Type B pancreatic cell (in vitro differentiated cells): ENCODE measurements at places on chromosomes 2 and 18. TPM values are rescaled to one million over a fixed set of nuclear protein-coding genes. Genes with fewer than 3 reads are reported as not detected.

- no peak overlapping the region for H3K27ac ChIP-seq
- H3K4me3 ChIP-seq = no peak overlapping the region
- H3K27me3 ChIP-seq = peaks cover 3% of the 10 kb centered on the region
- no peaks in the 10 kb centered on the region for H3K36me3 ChIP-seq
Measured at GRCh38 chr2:156864753-156865152, 392.8 kb upstream of the GALNT5 start.

GRCh38 chr2:39664888-39665591 is 677 bp upstream of the TMEM178A start:
- peak overlapping the region; percentile 90 for H3K4me3 ChIP-seq
- peaks cover 30% of the 10 kb centered on the region for H3K4me1 ChIP-seq
- DNase-seq = no peak
- H3K27me3 ChIP-seq = peaks cover 51% of the 10 kb centered on the region

DNA sequence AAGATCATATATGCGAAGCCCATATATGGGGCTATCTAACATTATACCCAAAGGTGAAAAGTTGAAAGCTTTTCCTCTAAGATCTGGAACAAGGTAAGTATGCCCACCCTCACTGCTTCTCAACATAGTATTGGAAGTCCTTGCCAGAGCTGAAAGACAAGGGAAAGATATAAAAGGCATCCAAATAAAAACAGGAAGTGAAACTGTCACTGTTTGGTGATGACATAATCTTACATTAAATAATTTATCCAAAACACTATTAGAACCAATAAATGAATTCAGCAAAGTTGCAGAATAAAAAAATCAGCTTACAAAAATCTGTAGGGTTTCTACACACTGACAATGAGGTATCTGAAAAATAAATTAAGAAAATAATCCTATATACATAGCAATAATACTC is 205.8 kb downstream of the INSIG2 start:
- no peak overlapping the region for H3K27ac ChIP-seq
- no peaks in the 10 kb centered on the region for H3K36me3 ChIP-seq
- no peak overlapping the region for H3K4me3 ChIP-seq
- no peaks in the 10 kb centered on the region for H3K4me1 ChIP-seq
- no peak for DNase-seq

GRCh38 chr2:42084231-42084671 is 36.4 kb downstream of the PKDCC start:
- no peak overlapping the region for H3K4me3 ChIP-seq
- no peaks in the 10 kb centered on the region for H3K36me3 ChIP-seq
- H3K27me3 ChIP-seq = peaks cover 3% of the 10 kb centered on the region
- H3K27ac ChIP-seq = no peak overlapping the region

Gene SPR
- total RNA-seq = 12.4 and 16.0 TPM in 2 replicates

Gene CREG2
- 1.9 and 4.2 TPM in 2 replicates for total RNA-seq

DNA sequence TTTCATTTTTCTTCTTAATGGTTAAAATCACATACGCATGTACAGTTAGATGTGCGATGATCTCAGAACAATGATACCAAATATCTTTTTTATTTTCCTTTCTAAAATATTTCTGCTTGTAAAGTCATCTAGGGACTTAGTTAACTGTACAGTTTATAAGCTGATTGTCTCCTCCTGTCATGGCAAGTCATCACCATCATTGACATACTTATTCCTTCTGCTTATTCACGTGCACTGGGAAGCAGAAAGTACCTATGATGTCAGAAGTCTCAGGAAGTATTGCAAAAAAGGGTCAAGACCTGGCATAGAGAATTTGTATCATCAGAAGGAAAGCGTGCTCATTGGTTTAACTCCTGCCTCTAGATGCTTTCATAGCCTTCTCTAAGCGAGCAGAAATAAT is 154.2 kb downstream of the DSC3 start:
- H3K4me1 ChIP-seq = no peaks in the 10 kb centered on the region
- no peaks in the 10 kb centered on the region for H3K36me3 ChIP-seq
- no peak overlapping the region for H3K4me3 ChIP-seq
- H3K27me3 ChIP-seq = peaks cover 10% of the 10 kb centered on the region
- H3K27ac ChIP-seq = no peak overlapping the region
- DNase-seq = no peak

DNA sequence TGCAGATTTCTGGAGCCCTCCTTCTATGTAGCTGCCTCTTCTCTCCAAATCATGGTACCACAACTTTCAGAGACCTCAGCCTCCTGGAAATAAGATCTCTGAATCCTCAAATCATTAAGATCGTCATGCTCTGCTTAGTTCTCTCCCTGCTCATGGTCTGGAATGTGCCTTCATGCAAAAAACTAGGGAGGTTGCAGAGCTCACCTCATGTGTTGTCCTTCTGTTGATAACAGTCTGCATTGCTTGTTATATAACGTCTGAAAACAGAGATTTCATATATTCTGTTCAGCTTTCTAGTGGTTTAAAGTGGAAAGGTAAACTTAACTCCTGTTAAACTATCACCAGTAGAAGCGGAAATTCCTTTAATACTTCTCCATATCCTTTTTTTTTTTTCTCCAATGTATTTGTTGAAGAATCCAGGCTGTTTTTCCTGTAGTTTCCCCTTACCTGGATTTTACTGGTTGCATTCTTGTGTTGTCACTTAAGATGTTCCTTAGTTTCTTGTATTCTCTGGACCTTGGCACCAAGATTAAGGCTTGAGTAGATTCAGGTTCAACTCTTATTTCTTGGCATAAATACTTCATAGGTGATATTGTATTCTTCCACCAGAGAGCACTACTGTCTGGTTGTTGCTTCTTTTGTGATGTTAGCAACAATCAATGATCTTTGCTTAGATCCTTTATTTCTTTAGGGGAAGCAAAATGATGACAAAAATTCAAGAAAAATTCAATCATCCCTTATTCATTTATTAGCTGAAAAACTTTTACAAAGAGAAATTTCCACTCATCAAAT is 211.3 kb downstream of the LOXHD1 start:
- no peak overlapping the region for H3K4me3 ChIP-seq
- no peak overlapping the region for H3K27ac ChIP-seq
- no peaks in the 10 kb centered on the region for H3K4me1 ChIP-seq
- no peak for DNase-seq
- peaks cover 12% of the 10 kb centered on the region for H3K36me3 ChIP-seq

Gene SNED1
- total RNA-seq = 9.7 and 140 TPM in 2 replicates

GRCh38 chr2:121258051-121258450 is 27.0 kb downstream of the TFCP2L1 start:
- no peak overlapping the region for H3K4me3 ChIP-seq
- H3K27ac ChIP-seq = peak overlapping the region; percentile 53
- no peaks in the 10 kb centered on the region for H3K36me3 ChIP-seq
- no peak for DNase-seq
- no peaks in the 10 kb centered on the region for H3K4me1 ChIP-seq

Gene HOXD12
- total RNA-seq = not detected in 2 replicates

Gene SERPINB8
- total RNA-seq = 7.4 and 17.9 TPM in 2 replicates

- DNase-seq = no peak
- no peak overlapping the region for H3K4me3 ChIP-seq
- H3K27me3 ChIP-seq = peaks cover 9% of the 10 kb centered on the region
- no peaks in the 10 kb centered on the region for H3K4me1 ChIP-seq
- no peaks in the 10 kb centered on the region for H3K36me3 ChIP-seq
Measured at GRCh38 chr18:71324356-71324755, 1035.5 kb downstream of the SOCS6 start.

GRCh38 chr2:149278161-149278871 is 52.1 kb upstream of the LYPD6 start:
- H3K4me3 ChIP-seq = peak overlapping the region; percentile 3
- H3K27me3 ChIP-seq = peaks cover 4% of the 10 kb centered on the region
- peaks cover 35% of the 10 kb centered on the region for H3K4me1 ChIP-seq
- H3K27ac ChIP-seq = peak overlapping the region; percentile 33
- DNase-seq = no peak

- peak overlapping the region; percentile 24 for H3K27ac ChIP-seq
- peaks cover under 1% of the 10 kb centered on the region for H3K36me3 ChIP-seq
- no peak for DNase-seq
- no peak overlapping the region for H3K4me3 ChIP-seq
Measured at GRCh38 chr18:10164271-10165071, 250.7 kb downstream of the VAPA start.

Gene ALPG
- 0.14 and 0.88 TPM in 2 replicates for total RNA-seq

DNA sequence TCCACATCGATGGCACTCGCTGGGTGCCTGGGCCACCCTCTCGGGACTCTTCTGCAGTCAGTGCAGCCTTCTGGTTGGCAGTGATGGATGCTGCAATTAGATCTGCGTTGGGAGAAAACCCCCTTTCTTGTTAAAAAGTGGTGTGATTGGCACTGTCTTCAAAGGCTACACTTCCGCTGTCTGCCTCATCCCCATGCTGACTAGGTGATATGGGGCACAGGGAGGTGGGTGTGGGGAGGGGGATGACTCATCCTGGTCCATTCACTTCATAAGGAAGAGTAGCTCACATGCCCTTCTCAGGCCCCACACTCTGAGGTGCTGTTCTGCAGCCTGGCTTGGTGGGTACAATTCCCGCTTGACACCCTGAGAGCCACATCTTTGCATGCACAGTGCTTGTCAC is 77.4 kb downstream of the THNSL2 start:
- no peaks in the 10 kb centered on the region for H3K36me3 ChIP-seq
- no peak for DNase-seq
- no peak overlapping the region for H3K4me3 ChIP-seq
- H3K4me1 ChIP-seq = no peaks in the 10 kb centered on the region
- H3K27me3 ChIP-seq = peaks cover 8% of the 10 kb centered on the region
- H3K27ac ChIP-seq = no peak overlapping the region

Gene PLGLB2
- 3.4 and 5.1 TPM in 2 replicates for total RNA-seq

Gene CTLA4
- total RNA-seq = not detected in 2 replicates

Gene PID1
- 0.79 and 0.92 TPM in 2 replicates for total RNA-seq

Gene ZNF2
- total RNA-seq = 4.2 and 6.2 TPM in 2 replicates

DNA sequence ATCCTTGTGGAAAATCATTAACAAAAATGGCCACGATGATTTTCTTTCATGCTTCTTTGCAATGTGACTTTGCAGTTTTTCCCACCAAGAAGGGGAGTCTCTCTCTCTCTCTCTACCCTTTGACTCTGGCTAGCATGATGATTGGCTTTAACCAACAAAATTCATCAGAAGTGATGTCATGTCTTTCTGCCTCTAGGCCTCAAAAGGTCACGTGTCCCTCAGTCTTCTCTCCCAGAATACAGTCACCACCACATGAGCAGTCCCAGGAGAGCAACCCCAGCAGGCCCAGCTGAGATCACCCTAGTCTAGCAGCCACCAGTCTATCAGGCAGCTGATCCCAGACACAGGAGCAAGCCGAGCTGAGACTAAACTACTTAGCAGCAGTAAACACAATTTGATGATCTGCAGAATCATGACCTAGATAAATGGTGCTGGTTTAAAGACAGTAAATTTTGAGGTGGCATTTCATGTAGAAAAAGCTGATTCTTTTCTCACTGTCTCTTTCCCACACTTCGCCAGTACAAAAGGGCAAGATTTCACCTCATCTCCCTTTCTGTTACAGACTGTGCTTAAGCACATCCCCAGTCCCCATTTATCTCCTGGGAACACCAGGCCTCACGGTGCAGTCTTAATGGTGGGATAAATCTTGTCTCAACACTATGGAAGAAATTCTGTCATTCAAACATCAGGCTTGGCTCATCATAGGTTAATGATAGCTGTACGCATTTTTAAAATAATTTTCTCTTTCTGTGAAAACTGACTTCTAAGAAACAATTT is 132.7 kb downstream of the SCG2 start:
- H3K27ac ChIP-seq = no peak overlapping the region
- no peaks in the 10 kb centered on the region for H3K4me1 ChIP-seq
- peaks cover 3% of the 10 kb centered on the region for H3K36me3 ChIP-seq
- H3K27me3 ChIP-seq = peaks cover 7% of the 10 kb centered on the region
- no peak overlapping the region for H3K4me3 ChIP-seq

Gene SCN2A
- total RNA-seq = 0.92 and 1.1 TPM in 2 replicates

Gene PSMA8
- 0.14 TPM in 1 of 2 replicates, not detected in the other for total RNA-seq

- H3K27me3 ChIP-seq = peaks cover 32% of the 10 kb centered on the region
- no peak for DNase-seq
- no peak overlapping the region for H3K4me3 ChIP-seq
- H3K27ac ChIP-seq = no peak overlapping the region
- H3K36me3 ChIP-seq = no peaks in the 10 kb centered on the region
- peaks cover 19% of the 10 kb centered on the region for H3K4me1 ChIP-seq
Measured at GRCh38 chr2:139790136-139790535, 1009.9 kb upstream of the NXPH2 start.

GRCh38 chr2:17272170-17272569 is 246.1 kb downstream of the RAD51AP2 start:
- H3K4me1 ChIP-seq = no peaks in the 10 kb centered on the region
- no peaks in the 10 kb centered on the region for H3K27me3 ChIP-seq
- H3K36me3 ChIP-seq = no peaks in the 10 kb centered on the region
- no peak for DNase-seq
- no peak overlapping the region for H3K27ac ChIP-seq

- H3K4me1 ChIP-seq = peaks cover 23% of the 10 kb centered on the region
- H3K36me3 ChIP-seq = no peaks in the 10 kb centered on the region
- no peak overlapping the region for H3K4me3 ChIP-seq
- no peaks in the 10 kb centered on the region for H3K27me3 ChIP-seq
Measured at GRCh38 chr18:22681908-22682307, 251.2 kb upstream of the RBBP8 start.

DNA sequence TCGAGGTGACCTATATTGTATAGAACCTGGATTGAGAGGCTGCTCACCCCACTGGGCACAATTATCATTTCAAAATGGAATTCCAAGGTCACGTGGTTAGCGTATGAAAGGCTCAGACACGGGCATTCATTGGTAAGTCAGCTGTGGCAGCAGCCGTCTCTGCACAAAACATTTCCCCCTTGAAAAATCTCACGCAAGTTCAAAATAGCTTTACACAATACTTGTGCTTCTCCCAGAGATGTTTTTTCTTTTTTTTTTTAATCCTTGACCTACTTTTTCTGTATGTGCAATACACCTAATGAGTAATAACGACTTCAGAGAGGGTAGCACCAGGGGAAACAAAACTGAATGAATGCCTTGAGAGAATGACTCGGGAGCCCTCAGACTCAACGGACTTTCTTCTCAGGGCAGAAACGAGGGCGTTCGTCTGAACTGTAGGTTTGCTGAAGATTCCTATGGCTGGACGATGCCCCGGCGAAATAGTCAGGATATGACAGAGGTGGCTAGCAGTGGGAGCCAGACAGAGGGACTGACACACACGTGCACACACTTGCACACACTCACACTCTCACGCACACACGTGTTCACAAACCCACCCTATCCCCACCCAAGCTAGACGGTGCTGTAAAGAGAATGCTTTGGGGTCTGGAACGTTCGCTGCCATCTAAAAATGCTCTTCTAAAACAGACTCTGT is 77.8 kb downstream of the PDCL3 start:
- DNase-seq = no peak
- no peaks in the 10 kb centered on the region for H3K4me1 ChIP-seq
- no peaks in the 10 kb centered on the region for H3K36me3 ChIP-seq
- H3K27ac ChIP-seq = no peak overlapping the region
- H3K27me3 ChIP-seq = peaks cover 36% of the 10 kb centered on the region

GRCh38 chr2:204654669-204655068 is 109.4 kb downstream of the PARD3B start:
- H3K4me1 ChIP-seq = no peaks in the 10 kb centered on the region
- H3K36me3 ChIP-seq = no peaks in the 10 kb centered on the region
- no peak for DNase-seq
